ENCODE measurements at places on chromosomes 2 and 18. TPM values are rescaled to one million over a fixed set of nuclear protein-coding genes. Genes with fewer than 3 reads are reported as not detected.

RHBDD1 gene
- 22.3 TPM for total RNA-seq

FZD7 gene
- total RNA-seq: 30.9 TPM

GALNT14 gene
- 3.1 TPM for total RNA-seq

MTHFD2 gene
- total RNA-seq: 197 TPM

HOXD8 gene
- total RNA-seq: 0.39 TPM

CNGA3 gene
- not detected for total RNA-seq

ZNF521 gene
- not detected for total RNA-seq

ASAP2 gene
- total RNA-seq: 66.8 TPM

CD28 gene
- not detected for total RNA-seq

DNER gene
- 0.28 TPM for total RNA-seq

SLC16A14 gene
- 0.57 TPM for total RNA-seq

CCDC121 gene
- 2.9 TPM for total RNA-seq

ABCG8 gene
- not detected for total RNA-seq

KLHL41 gene
- total RNA-seq: not detected

PKDCC gene
- 3.9 TPM for total RNA-seq

CYP27A1 gene
- 2.0 TPM for total RNA-seq

Measured in PC-9 (cell line).